ENCODE measurements at places on chromosomes 1 and 21.

GRCh38 chr1:116453481-116453880 lies 80.4 kb downstream of the ATP1A1 start:
- no peak for DNase-seq

- DNase-seq = no peak
Measured at GRCh38 chr1:31785947-31786290, 21.8 kb upstream of the ADGRB2 start.

GRCh38 chr1:146031476-146031875 lies 9.9 kb upstream of the HJV start:
- no peak for DNase-seq

- DNase-seq = no peak
Measured at GRCh38 chr1:232353001-232353400, 276.9 kb downstream of the SIPA1L2 start.

DNA sequence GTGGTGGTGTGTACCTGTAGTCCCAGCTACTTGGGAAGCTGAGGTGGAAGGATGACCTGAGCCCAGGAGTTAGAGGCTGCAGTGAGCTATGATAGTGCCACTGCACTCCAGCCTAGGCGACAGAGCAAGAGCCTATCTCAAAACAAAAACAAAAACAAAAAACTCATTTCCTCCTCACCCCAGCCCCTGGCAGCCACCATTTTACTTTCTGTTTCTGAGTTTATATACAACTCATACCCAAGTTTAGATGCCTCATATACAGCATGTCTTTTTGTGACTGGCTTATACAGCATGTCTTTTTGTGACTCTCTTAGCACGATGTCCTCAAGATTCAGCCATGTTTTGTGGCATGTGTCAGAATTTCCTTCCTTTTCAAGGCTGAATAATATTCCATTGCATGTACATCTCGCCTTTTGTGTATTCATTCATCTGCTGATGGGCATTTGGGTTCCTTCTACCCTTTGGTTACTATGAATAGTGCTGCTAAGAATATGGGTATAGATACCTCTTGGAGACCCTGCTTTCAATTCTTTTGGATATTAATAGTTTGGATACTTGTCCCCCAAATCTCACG lies 14.7 kb downstream of the COA7 start:
- no peak for DNase-seq

- no peak for DNase-seq
Measured at GRCh38 chr1:10965546-10966226, 46.8 kb upstream of the TARDBP start.

DNA sequence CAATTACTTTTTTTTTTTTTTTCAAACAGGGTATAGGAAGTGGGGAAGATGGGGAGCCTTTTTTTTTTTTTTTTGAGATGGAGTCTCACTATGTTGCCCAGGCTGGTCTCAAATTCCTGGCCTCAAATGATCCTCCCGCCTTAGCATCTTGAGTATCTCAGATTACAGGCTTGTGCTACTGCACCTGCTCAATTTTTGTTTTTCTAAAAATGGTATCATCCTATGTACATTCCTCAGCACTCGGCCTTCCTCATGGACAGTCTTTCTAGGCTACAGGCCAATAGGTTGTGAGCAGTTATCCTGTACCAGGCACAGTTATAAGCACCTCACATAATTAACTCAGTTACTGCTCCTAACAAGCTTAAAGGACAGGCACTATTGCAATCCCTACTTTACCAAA lies 132.1 kb upstream of the EDN2 start:
- no peak for DNase-seq

GRCh38 chr1:206422525-206422924 lies 47.8 kb upstream of the IKBKE start:
- DNase-seq = no peak

- no peak for DNase-seq
Measured at GRCh38 chr1:66300972-66301451, 232.9 kb upstream of the SGIP1 start.

- no peak for DNase-seq
Measured at GRCh38 chr1:19735440-19736127, 64.1 kb downstream of the TMCO4 start.

- no peak for DNase-seq
Measured at GRCh38 chr21:41045534-41046268, 122.3 kb upstream of the BACE2 start.

GRCh38 chr1:35988237-35988636 lies 57.3 kb downstream of the AGO3 start:
- no peak for DNase-seq

GRCh38 chr1:164636757-164637156 lies 77.8 kb downstream of the PBX1 start:
- no peak for DNase-seq

DNA sequence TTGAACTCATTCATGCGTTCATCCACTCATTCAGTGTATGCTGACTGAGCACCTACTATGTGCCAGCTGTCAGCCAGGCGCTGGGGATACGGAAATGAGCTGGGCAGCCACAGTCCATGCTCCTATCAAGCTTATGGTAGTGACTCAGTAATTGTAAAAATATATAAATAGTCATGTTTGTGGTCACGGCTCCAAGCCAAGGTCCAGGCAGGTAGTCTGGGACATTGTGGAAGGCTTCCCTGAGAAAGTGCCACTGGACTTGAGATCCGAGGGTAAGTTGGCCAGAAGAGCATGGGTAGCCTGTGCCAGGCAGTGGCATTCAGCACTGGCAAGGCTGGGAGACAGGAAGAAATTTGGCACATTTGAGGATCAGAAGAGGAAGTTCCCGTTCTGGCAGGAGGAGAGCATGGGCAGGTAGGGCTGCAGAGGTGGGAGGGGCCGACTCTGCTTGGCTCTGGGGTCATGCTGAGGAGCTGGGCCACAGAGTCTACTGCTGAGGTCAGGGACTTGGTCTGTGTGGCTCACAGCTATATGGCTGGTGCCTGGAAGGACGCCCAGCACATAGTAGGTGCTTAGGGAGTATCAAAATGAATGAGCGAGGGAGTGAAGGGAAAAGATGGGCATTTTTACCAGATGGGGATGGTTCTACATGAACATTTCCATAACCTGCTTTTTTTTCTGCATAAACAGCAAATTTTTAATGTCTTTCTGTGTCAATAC lies 6.9 kb downstream of the PTPRF start:
- DNase-seq = no peak

DNA sequence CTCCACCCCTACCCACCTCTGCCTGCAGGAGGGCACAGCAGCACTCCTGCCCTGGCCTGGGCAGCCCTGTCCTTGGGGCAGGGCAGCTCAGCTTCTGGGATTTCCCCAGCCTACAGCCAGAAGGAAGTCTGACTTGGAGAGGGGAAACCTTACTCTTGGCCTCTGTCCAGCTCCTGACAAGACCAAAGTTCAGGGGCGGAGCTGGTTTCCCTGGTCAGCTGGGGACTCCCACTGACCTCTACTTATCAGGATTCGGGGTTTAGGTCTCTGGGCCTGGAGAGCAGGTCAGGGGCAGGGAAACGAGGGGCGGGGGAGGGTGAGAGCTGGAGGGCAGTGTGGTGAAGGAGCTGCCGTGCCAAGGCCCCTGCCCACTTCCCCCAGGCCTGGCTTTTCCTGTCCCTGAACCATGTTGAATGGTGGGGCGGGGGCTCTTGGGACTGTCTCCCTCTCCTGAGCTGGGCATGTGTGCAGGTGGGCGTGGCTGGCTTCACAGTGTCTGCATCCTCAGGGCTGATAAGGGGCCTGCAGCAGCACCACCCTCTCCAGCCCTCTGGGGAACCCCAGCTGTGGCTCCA lies 16.8 kb upstream of the ETV3 start:
- no peak for DNase-seq

DNA sequence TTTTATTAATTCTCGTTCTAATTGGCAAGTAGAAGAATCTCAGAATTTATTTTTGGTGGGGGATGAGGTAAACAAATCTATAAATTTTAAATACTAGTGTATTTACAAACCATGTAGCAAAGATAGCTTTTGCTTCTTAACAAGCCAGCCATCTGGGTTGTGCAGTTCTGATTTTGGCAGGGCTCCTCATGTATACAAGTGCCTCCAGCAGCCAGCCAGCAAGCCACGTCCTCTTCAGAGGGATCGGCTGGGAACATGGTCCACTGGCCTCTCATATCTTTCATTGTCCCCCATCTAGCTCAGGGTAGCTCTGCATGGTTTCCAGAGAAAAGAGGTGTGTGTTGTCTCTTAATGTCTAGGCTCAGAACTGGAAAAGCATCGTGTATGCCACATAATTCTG lies 659.1 kb downstream of the MRPL39 start:
- no peak for DNase-seq

- DNase-seq = no peak
Measured at GRCh38 chr1:5594056-5594956, 397.9 kb downstream of the NPHP4 start.

DNA sequence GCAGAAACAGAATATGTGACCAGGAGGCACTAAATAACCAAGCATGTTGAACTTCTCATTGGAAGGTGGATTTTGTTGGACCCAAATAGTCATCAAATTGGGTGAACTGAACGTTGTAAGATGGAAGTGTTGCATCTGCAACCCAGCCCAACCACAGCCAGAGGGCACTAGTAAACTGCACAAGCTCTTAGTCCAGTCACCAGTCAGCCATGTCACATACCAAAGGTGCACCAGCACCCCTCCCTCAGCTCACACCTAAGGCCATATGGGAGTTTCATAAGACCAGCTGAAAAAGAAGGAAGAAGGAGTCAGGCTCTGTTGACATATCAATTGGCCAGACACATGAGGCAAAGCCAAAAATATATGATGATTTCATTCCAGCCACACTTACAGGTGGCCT lies 481.7 kb upstream of the NR5A2 start:
- no peak for DNase-seq

DNA sequence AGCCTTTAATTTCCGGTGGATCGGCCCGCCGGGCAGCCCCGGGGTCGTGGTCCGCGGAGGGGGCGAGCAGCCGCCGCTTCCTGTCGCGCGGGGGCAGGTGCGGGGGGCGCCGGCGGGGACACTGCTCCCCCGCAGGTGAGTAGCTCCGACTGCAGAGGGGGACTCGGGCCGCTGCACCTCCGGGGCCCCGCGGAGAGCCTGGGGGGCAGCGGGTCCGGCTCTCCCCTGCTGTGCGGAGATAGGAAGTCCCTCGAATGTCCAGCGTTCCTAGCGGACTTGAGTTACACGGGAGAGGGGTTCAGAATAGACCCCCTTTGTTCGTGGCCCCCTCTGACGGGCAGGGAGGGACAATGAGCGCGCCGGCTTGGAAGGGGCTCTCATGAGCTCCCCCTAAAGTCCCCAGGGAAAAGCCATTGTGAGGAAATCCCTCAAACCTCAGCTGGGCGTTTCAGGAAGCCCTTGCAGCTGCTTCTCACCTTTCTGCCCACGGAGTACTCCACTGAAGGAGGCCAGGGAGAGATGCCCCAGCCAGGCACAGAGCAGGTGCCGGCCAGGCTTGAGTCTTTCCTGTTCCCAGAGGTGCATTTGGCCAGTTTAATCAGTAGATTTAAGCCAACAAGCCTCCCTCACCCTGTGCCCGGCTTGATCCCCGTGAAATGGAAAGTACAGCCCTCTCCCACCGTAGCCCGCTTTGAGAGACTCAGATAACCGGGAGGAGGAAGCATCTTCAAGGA lies 925 bp downstream of the PDE9A start:
- no peak for DNase-seq

- DNase-seq = no peak
Measured at GRCh38 chr1:150764617-150765101, 919 bp downstream of the CTSS start.

- no peak for DNase-seq
Measured at GRCh38 chr1:158457246-158457645, 4.4 kb upstream of the OR10K1 start.

- no peak for DNase-seq
Measured at GRCh38 chr1:219215477-219215876, 41.8 kb downstream of the LYPLAL1 start.

DNA sequence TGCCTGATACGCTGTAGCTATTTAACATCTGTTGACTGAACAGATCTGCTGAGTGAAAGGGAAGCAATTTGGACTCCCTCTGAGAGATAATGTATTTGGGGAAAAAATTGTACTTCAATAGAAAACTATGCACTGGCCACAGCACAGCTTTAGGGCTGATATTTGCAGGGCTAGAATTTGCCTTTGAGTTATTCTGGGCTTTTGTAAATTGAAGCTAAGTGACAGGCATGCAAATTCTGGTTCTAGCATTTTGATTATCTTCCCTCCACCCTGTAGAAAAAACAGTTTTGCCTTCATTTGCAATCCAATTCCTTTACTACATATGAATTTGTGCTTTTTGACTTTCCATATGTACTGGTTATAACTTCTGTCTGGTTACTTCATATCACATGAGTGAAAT lies 7.9 kb downstream of the KYAT3 start:
- DNase-seq = no peak

- no peak for DNase-seq
Measured at GRCh38 chr1:23370709-23371584, 1.3 kb upstream of the ZNF436 start.

DNA sequence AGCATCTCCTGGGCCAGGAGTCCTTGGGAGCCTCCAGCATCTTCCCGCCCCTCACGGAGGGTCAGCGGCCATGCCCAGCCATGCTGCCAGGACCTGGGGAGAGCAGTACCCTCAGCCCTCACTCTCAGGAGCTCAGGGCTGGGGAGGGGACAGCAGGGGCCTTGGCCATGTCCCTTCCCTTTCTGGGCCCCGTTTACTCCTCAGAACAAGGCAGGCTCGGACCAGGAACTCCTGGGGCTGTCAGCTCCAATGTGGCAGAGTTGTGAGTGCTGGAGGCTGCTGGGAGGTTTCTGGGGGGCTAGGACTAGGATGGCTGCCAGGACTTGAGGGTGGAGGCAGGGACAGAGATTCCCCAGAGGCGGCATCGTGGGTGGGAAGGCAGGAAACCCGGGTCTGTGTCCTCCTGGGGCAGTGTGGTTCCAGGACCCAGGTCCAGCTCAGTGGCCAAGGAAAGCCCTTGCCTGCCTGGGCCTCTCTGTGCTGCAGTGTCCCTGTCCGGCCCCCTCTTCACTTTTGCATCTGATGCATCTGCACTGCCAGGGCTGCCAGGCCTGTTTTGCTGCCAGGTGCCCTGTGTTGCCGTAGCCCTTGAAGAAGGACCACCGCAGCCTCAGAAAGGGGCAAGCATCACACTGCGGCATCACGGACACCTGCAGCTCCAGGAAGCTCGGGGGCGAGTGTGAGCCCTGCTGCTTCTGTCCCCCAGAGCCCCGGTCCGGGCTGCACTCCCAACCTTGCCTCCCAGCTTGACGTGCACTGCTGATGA lies 223.9 kb downstream of the CAMTA1 start:
- no peak for DNase-seq

DNA sequence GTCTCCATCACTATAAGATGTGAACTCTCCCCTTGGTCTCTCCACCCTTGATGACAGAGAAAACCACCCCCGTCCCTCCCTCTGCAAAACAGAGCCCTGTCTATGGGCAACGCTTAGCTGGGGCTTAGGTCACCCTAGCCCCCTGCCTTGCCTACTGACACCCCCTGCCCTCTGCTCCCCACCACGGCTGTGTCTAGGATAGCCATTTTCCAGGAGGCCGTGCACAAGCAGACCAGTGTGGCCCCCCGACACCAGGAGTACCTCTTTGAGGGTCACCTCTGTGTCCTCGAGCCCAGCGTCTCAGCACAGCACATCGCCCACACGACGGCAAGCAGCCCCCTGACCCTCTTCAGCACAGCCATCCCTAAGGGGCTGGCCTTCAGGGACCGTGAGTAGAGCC lies 8.5 kb downstream of the IKBKE start:
- DNase-seq = no peak

All from stimulated activated CD4-positive, alpha-beta T cell treated with anti-CD3 and anti-CD28 coated beads, Interleukin-1b, Interleukin-23, amount 100 ng/mL, for 1 hour (primary cell).